ENCODE measurements at places on chromosomes 4 and X.

DNA sequence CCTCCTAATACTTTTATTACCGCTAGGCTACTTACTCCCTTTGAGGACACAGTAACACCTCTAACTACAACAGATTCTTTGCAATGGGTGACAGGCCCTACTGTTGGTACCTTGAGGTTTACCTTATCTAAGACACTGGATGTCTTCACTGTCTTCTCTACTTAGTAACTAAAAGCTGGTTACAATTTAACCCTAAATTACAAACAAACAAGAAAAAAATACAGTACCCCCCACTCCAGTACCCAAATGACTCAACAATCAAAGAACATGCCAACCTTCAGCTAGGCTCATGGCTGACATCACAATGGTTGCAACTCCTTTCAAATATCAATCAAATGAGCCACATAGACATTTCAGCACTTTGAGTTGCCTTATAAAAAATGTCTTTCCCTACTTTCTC lies 198.0 kb downstream of the GUCY2F start:
- H3K27ac ChIP-seq, result no peak overlapping the region
- DNase-seq, result no peak
- H3K4me3 ChIP-seq, result no peak overlapping the region
- no peaks in the 10 kb centered on the region for H3K36me3 ChIP-seq
- H3K27me3 ChIP-seq, result peaks cover 3% of the 10 kb centered on the region

DNA sequence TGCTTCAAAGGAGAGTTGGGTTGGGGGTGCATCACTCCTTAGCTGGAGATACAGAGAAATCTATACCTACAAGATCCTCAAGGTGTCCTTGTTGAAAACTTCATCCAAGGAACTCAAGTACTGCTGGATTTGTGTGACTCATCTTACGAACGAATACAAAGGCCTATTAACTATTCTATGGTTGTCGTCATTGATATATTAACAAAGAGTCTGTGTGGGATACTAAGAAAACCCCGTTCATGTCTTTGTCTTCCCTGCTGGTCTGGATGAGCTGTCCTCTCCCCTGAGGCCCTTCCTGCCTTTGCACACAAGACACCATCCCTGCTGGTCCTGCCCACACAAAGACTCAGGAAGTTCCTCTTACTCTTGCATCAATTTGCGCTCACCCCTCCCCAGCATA lies 54.9 kb upstream of the IRF2 start:
- H3K4me3 ChIP-seq, result no peak overlapping the region
- DNase-seq, result no peak
- no peak overlapping the region for H3K27ac ChIP-seq
- peaks cover 11% of the 10 kb centered on the region for H3K4me1 ChIP-seq
- H3K36me3 ChIP-seq, result no peaks in the 10 kb centered on the region
- no peaks in the 10 kb centered on the region for H3K27me3 ChIP-seq

DNA sequence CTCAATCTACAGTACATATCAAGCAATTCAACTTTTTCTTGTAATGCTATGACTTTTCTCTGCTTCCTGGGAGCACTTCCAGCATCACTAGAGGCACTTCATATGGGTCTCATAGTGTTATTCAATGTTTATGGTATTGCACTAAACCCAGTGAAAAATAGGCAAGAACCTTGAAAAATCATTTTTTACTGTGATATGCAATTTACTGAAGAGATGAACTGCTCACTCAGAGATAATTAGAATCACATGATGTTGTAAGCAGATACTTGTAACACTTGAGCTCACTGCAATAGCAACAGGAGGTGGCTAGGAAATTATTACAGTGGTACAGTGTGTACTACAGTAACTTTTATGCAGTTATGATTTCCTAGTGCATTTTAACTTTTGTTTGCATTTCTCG lies 93.3 kb downstream of the RASGEF1B start:
- no peak overlapping the region for H3K4me3 ChIP-seq
- peaks cover 12% of the 10 kb centered on the region for H3K27me3 ChIP-seq
- H3K27ac ChIP-seq, result no peak overlapping the region
- H3K36me3 ChIP-seq, result no peaks in the 10 kb centered on the region
- no peaks in the 10 kb centered on the region for H3K4me1 ChIP-seq

DNA sequence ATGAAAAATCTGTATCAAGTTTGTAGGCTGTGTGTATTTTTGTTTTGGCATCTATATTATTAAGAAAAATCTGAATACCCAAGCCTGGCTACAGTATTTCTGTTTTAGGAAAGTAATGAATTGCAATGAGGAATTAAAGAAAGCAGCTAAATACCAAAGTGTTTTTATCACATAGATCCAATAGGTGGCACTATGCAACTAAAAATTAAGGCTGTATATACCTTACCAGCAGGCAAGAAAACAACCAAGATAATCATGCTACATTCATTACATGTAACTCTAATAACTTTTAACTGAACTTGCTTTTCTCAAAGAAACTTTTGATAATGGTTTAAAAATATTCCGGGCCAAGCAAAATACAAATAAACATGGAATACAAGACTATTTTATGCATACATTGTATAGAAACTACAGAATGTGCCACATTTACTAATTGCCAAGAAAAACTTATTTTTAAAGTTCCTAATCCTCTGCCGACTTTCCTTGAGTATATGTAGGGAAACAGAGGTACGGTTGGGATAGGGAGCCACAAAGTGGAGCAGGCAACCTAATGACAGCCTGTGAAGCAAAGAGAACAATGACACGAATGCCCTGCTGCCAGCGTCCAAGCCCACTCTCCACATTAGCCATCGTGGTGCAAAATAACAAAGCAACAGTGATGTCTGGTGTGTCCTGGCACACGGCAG lies 63.7 kb downstream of the SEC24D start:
- DNase-seq, result no peak
- no peak overlapping the region for H3K27ac ChIP-seq
- H3K4me3 ChIP-seq, result no peak overlapping the region
- no peaks in the 10 kb centered on the region for H3K4me1 ChIP-seq
- H3K36me3 ChIP-seq, result no peaks in the 10 kb centered on the region
